ENCODE measurements at places on chromosomes 2 and 18.

DNA sequence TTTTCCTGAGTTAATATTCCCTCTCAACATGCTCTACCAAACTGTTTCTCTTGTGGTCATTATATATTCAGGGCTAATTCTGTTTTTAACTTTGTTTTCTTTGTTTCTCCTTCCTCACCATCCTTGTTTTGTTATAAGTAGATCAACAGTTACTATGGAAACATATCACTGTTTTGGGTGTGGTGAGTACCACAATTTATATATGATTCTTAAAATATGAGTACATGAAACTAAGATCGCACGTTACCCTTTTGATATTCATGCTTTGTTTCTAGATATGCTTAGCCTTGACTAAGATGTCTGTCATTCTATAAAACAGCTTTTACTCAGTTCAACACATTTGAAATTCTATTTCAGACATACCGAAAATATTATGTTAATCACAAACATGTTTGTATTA lies 232.3 kb upstream of the ITGA4 start:
- DNase-seq: no peak

DNA sequence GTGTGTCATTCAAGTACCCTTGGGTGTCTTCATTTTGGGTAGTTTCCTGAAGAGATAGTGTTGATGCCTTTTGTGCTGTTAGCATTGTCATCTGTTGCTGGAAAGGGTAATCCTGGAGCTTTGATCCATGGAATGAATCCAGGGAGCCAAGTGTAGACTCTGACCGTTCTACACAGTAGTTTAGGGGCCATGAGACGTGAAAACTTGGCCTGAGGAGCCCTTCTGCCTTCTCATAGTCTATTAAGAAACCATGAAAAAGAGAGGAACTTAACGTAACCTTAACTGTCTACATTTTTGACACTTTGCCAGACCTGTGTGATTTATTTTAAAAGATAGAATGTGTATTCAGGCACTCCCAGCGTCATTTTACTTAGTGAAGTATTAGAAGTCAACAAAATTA lies 194.0 kb downstream of the BABAM2 start:
- no peak for DNase-seq

GRCh38 chr18:4251206-4251605 lies 203.9 kb downstream of the DLGAP1 start:
- no peak for DNase-seq

GRCh38 chr18:50201476-50202018 lies 6.6 kb upstream of the MYO5B start:
- no peak for DNase-seq

GRCh38 chr2:29275186-29275585 lies 160.0 kb downstream of the CLIP4 start:
- no peak for DNase-seq

DNA sequence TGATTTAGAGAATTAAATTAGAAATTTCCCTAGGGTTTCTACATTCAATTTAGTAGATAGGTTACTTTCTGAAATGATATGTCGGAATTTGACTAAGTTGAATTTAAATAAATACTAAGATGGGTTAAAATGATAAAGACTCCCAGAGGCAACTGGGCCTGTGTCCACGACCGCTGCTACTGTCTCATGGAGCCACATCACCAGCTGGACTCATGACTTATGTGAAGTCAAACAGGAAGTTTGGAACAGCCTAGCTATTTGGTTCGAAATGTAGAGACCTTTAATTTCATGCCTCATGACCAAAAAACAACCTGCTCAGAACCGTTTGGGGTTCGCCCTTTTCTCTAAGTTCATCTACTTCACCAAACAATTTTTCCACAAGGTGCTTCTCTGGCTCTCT lies 22.2 kb downstream of the GRHL1 start:
- DNase-seq: no peak

GRCh38 chr2:120424274-120424796 lies 78.4 kb downstream of the INHBB start:
- no peak for DNase-seq

DNA sequence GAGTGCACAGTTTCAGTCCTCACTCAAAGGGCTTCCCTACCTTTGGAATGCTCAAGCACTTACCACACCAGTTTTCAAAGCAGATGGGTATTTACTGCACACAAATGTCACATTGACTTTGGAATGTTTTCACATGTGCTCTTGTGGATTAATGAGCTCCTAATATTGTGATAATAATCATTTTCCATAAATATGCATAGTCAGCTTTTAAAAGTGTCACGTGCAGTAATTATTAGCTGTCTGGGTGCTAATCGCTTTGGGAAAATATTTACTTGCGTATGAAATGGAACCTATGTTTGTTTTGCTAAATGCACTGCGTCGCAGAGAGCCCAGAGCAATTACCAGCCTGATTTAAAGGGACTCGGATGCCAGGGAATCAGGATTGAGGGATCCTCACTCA lies 229.3 kb downstream of the SMAD2 start:
- DNase-seq: peak; percentile 87

DNA sequence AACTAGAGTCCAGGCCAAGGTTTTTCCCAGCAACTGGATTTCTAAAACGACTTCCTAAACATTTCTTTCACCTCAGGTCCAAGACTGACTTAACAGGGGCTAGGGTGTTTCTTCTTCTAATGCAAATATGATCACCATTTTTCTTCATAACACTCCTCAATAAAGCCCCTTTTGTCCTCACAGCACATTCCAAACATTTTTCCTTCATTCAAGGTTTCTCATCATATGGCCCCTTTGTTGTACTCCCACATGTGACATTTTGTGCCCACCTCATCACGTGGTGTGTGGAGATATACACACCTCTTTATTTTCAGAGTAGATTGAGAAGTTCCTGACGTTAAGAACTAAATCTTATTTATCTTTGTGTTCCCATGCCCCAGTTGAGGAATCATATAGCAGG lies 3.9 kb upstream of the CDH7 start:
- DNase-seq: no peak

GRCh38 chr2:203690441-203691047 lies 15.9 kb upstream of the CD28 start:
- DNase-seq: no peak

DNA sequence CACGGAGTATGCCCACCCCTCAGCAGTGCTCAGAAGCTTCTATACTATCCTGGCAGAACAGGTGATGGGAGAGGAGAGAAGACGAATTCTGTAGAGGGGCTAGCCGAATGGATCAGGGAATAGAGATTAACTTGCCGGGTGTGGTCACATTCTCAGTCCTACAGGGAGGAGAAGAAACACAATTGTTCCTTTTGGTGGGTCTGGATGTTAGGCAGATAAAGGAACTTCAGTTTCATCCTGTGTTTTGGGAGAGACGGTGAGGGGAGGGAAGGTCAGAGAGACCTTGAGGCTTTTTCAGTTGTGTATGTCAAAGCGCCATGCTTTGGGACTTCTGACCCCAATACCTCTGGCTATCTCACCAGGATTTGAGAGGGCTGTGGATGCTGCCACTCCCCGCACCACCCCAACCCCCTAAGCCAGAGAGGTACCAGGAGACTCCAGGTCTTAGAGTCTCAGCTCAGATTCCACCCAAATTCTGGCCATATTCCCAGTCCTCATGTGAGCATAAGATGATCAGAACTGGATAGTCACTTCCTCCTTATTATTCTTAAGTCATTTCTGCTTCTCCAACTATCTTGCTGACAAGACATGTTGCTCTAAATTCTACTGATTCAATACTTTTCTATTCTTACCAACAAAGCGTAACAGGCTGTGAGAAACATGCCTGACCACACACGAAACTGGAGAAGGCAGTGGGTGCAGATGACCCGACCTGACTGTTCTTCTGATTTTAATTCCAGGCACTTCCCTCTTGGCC lies 2.3 kb upstream of the TMEM37 start:
- DNase-seq: no peak

- DNase-seq: no peak
Measured at GRCh38 chr2:135030826-135031225, 16.4 kb downstream of the MAP3K19 start.

- no peak for DNase-seq
Measured at GRCh38 chr2:238321467-238321866, 1.1 kb downstream of the TRAF3IP1 start.

Data from NCI-H1417 (cell line).